AG04450 (cell line): ENCODE measurements at places on chromosomes 11 and 22. TPM values are rescaled to one million over a fixed set of nuclear protein-coding genes. Genes with fewer than 3 reads are reported as not detected.

DNA sequence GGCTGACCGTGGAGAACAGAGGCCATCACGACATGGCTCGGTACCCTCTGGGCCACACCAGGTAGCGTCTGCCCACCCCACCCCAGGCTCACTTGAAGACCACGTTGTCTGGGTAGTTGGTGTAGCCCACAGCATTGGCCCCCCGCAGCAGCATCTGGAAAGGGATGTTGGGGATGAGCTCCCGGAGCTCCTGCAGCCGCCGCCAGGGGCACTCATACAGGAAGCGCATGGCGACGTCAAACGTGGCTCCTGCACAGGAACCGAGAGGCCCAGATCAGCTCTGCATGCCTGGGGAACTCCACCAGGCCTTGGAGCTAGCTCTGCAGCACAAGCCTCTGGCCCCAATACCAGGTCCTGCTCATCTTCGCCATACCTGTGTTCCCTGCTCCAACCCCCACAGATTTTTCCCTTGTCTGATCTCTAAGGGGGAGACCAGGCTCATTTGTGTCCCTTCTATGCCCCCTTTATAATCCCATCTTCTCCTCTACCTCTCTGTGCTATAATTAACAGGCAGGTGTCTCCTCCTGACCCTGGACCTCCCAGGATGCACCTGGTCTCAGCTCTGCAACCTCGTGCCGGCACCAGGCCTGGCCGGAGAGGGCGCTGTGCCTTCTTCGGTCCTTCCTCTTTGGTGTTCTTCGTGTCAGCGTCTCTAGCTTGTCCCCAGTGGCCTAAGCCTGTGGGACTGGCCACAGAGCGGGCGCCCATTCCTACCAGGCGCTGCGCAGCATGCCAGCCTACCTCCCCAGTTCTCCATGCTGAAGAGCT, 5.0 kb upstream of the LRFN4 start:
- no peak for DNase-seq

Gene BAIAP2L2
- 0.04 and 0.09 TPM in 2 replicates for polyA plus RNA-seq

Gene DEUP1
- polyA plus RNA-seq = not detected in 2 replicates

- no peak for DNase-seq
Observed at GRCh38 chr11:45772986-45773785, 31.8 kb upstream of the SLC35C1 start.

DNA sequence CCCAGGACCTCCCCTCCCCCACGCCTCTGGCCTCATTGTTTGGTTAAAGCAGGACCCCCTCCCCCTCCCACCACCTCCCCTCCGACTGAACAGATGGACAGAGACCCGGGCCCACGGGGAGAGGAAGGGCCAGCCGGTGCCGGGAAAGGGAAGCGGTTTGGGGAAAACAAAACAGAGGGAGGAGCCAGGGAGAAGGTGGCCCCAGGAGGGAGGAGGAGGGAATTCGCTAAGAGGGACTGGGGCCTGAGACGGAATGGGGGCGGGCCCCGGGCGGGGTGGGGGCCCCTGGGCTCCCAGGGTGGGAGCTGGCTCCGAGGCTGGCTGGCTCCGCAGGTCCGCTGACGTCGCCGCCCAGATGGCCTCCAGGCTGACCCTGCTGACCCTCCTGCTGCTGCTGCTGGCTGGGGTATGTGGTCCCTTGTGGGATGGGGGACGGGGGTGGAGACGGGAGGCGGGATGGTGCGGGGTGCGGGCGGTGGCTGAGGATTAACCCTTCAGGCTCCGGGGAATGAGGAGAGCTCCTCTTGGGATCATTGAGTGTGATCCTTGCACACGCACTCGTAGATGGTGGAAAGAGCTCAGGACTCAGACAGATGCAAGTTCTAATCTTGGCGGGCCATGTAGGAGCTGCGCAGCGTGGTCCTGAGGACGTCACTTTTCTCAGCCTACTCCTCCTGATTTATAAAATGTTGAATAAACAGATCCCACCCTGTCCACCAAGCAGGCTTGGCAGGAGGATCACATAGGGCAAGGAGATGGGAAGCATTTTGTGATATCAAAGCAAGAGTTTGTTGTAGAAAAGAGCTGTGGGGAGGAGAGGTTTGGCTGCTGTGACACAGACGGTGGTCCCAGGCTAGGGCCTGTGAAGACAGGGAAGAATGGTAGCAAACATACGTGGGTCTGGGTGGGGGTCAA, 688 bp downstream of the SERPING1 start:
- no peak for DNase-seq

Gene TUB
- 13.9 and 14.7 TPM in 2 replicates for polyA plus RNA-seq

GRCh38 chr11:49316180-49316579, 107.8 kb upstream of the FOLH1 start:
- DNase-seq = no peak

DNA sequence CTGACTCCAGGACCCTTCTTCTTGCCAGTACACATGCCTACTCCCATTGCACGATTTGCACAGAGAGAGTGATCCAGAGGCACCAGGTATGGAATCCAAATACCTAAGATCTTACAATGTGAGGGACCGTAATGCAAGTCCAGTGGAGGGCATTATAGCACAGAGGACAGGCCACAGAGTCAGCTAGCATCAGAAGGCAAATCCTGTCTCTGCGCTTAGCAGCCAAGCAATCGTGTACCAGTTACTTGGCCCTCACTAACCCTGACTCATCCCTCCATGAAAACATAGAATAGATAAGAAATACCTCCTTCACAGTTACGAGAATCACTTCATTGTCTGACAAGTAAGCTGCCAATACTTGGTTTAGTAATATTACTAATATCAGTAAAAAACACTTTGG, 69.7 kb upstream of the SLC6A5 start:
- DNase-seq = no peak

Gene SUSD2
- polyA plus RNA-seq = 0.63 and 1.1 TPM in 2 replicates

DNA sequence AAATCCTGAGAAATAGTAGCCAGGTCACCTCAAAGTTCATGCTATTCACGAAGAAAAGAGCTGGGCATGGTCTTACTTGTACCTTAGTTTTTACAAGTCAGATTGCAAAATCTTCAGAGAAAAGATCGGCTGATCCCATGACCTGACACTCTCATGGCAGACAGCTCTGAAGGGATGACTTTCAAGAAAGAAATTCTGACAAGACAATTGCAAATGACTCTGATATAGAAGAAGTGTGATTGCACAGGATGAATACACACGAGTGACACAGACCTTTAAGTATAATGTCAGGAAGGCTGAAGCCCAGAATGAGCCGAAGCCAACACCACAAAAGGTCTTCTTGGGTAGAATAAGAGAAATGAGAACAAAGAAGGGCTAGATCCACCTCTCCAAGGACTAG, 59.4 kb upstream of the DRD2 start:
- no peak for DNase-seq

GRCh38 chr22:50506611-50507420, 686 bp downstream of the LMF2 start:
- DNase-seq = no peak

Gene C11orf65
- polyA plus RNA-seq = 0.16 and 0.63 TPM in 2 replicates

- DNase-seq = no peak
Observed at GRCh38 chr22:39097098-39098020, at the start of gene APOBEC3H. TSS of gene APOBEC3H (plus strand) at chr22:39097244. CDS start at chr22:39100279, 3,035 bp downstream.

- no peak for DNase-seq
Observed at GRCh38 chr22:24414523-24414922, 12.9 kb upstream of the ADORA2A start.
